ENCODE measurements at places on chromosomes 4 and X.

DNA sequence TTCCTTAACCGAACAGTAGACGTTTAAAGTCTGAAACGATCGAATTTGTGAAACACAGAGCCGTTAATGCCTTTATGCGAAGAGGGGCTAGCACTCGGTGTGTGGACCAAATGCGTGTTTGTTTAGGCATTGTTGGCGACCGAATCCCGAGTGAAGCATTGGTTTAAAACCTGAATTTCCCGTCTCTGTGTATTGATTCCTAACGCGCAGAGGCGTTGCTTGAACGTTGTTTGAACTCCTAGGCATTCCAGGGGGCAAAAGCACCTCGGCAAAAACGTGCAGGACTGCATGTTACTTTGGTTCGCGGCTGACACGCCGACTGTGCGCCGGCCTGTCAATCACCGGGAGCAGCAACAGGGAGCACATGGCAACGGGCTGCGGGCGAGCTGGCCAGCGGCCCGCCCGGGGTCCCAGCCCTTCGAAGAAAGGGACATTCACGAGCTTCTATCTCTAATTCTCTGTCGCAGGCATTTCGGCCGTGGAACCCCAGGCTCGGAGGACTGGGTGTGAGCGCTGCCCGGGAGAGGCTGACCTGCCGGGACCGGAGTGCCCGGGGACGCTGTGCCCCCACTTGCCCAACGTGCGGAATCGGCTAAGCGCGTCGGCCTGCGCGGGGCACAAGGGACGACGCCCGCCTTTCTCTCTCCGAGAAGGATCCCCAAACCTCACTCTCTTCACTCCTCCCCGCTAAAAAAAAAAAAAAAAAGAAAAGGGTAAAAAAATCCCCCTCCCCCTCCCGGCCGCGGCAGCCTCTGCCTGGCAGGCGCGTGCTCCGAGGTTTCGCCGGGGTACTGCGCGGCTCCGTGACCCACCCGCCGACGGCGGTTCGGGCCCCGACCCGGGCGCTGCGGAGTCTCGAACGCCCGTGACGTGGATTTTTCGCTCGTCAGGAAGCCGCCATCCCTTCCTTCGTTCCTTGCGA is 810 bp downstream of the SPRY1 start:
- no peak for DNase-seq

- DNase-seq = no peak
These were observed 154.6 kb upstream of the FAT1 start for GRCh38 chr4:186878203-186878776.

GRCh38 chr4:148076964-148077363 is 345.1 kb downstream of the ARHGAP10 start:
- no peak for DNase-seq

DNA sequence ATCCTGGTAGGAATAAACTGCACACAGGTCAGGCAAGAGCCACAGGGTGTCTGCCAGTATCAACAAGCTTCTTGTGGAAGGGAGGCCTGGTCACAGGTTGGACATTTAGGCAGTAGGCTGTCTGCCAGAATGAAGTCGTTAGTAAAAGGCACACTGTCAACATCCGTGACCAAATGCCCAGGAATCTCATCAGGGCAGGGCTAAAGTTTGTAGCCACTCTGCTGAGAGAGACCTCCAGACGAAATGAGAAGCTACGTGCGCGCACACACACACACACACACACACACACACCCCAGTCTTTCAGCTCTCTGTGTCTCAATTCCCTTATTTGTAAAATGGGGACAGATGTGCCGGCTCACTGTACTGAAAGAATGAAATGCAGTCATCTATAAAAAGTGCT is 408.7 kb upstream of the ZFP42 start:
- no peak for DNase-seq

GRCh38 chr4:74654230-74654681 is 140.1 kb downstream of the BTC start:
- DNase-seq = no peak

GRCh38 chr4:122099896-122100295 is 52.2 kb upstream of the BLTP1 start:
- DNase-seq = no peak

DNA sequence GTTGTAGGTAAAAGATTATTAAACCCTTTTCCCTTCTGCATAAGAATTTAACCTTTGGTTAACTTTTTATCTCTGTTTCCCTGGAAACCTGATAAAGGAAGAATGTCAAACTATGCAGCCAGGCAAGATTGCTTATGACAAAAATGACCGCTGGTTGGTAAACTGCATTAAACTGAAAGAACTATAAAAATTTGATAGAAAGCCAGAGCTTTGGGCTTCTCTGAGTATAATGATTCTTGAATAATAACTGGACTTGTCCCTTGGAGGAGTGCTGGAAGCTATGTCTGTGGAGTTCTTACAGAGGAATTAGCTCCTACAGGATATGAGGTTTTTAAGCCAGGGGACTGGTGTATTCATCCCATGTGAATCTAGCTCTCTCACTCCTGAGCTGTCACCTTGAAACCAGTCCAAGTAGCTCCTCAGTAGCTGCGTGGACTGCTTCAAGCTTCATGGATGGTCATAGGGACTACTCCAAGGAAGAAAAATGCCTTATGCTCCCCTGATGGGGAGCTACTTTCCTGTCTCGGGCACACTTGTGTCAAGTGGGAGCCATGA is 52.0 kb downstream of the RASL11B start:
- DNase-seq = no peak

GRCh38 chr4:129583868-129584267 is 487.9 kb downstream of the C4orf33 start:
- no peak for DNase-seq

GRCh38 chr4:1040344-1041146 is 29.1 kb downstream of the FGFRL1 start:
- DNase-seq = no peak

DNA sequence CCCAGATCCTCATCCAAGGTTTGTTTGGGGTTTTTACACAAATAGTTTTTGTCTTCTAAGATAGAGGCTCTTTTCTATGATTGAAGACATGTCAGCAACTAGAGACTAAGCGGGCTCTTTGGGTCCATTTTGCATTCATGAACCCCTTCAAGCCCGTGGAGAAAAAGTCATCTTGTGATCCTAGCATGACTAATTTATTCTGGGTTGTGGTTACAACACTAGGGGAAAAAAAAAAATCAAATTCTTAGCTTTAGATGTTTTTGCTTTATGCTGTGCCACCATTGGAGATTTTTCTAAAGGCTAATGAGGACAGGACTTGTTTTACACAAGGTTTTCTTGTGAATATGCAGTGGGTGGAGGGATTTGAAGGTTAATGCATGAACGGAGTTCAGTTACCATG is 440.0 kb downstream of the PCDH7 start:
- no peak for DNase-seq

DNA sequence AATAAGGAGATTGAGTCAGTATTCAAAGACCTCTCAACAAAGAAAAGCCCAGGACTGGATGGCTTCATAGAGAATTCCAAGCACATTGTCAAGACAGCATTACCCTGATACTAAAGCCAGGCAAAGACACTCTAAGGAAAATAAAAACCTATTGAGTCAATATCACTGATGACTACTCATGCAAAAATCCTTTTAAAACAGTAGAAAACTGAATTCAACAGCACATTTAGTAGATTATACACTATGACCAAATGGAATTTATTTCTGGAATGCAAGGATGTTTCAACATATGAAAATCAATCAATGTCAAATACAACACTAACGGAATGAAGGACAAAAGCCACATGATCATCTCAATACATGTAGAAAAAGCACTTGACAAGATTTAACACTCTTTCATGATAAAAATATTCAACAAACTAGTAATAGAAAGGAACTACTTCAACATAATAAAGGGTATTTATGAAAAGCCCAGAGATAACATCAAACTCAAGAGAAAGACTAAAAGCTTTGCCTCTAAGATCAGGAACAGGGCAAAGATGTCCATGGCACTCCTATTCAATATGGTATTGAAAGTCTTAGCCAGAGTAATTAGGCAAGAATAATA is 633.3 kb downstream of the ANKRD50 start:
- DNase-seq = no peak

GRCh38 chrX:12419591-12419990 is 281.3 kb downstream of the FRMPD4 start:
- DNase-seq = no peak

DNA sequence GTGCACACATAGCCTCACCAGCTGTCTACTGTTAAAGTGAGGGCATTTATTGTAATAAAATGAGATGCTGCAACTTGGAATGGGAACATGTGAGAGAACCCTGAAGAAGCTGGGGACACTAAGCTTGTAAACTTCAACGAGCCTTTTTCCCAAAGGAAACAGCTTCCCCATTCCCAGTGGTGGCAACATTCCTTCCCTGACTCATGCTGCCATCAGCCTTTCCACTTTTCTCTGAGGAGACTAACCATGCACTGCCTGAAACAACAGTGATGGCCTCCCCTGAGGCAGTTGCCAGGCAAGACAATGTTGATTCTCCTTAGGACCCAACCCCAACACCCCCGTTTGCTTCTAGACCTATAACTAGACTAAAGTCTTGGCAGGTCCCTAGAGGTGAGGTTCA is 928.3 kb downstream of the GLUD2 start:
- no peak for DNase-seq

DNA sequence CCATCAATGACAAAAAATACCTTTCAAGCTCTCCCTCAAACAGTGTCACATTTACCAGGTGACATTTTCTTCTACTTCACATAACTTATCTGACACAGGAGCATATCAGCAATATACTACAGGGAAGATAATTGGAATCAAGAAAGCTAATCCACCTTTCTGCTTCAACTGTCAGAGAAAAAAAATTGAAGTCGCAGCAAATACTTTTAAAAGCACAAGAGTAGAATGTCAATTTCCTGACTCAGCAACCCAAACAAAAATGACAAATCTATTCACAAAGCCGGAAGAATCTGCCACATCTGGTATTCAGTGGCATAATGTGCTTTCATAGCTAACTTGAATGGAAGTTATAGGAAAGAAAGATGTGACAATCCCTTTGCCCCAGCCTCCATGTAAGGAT is 36.7 kb downstream of the AGA start:
- DNase-seq = no peak

DNA sequence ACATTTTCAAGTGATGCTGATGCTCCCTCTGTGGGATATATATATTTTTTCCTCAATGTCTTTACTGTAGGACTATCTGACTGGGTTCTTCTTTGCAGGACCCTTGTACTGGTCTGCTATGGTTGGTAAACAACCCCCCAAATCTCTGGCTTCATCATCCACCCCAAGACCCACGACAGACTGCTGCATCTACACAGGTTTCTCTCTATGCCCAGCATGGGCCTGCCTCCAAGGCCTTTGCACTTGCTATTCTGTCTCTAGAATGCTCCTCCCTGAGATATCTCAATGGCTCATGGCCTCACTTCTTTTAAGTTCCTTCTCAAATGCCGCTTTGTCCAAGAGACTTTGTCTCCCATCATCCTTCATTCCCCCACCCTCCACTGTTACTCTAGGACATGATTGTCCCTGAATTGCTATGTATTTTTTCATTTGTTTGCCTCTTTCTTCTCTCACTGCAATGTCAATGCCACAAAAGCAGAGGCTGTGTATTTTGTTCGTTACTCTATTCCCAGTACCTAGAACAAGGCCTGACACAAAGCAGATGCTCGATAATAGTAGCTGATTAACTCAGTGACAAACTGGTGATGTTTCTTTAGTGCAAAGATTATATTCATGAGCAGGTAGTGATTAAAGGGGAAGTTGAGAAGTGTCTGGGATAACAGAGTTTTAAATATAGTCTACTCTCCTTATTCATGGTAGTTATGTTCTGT is 6.6 kb downstream of the EVC start:
- no peak for DNase-seq

DNA sequence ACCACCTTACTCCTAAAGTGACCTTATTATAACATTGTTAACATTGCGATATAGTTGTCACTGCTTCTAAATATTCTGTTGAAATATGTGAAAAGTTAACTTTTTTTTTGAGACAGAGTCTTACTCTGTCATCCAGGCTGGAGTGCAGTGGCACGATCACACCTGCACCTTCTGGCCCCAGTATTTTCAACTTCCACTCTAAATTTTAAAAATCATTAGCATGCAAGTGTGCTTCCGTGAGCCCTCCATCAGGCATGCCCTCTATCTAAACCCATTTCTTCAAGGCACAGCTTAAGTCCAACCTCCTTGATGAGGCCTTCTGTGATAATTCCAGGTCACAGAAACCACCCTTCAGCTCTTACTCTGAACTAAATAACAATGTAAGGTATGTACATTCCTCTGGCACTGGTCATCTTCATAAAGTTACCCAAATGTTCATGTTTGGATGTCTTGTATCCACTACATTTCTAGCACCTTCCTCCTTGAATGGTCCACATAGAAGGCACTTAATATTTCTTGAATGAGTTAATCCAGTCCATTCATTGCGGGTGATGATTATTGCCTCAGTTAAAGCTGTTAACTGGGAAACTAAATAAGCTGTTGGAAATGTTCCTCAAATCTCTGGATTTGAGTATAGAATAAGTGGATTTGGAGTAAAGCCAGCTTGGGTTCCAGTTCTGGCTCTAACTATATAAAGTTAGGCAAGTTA is 38.6 kb upstream of the TMEM131L start:
- no peak for DNase-seq

All from 8988T (cell line).